ENCODE measurements at places on chromosomes 16 and 17.

DNA sequence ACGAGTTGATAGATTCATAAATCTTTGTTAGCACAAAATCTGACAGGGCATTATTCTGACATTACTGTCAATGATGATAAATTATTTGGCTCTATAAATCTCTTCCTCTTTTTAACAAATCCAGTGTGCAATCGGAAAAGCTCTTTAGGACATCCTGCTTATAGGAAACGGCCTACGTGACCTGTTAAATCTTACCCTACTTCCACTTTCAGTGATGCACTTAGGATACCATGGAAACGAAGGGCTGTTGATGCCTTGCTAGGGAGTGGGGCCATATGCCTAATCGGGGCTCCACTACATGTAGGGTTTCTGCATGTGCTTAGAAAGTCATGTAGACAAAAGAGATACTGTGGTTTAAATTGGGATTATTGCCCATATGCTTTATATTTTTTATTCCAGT lies 27.2 kb downstream of the ZNF594 start:
- peak; percentile 10 for DNase-seq

GRCh38 chr16:81586417-81586816 lies 141.8 kb downstream of the CMIP start:
- DNase-seq = no peak

DNA sequence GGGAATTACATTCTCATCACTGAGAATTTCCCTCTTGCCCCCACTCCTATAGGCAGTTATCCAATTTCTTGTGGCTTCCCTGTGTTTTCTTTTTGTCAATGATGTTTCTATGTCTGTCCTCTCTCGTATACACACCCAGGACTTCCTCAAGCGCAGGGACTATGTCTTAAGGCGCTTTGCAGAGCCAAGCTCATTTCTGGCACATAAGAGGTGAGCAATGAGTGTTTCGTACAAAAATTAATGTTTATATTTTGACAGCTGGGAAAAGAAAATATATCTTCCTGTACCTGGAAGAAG lies 947 bp downstream of the DDX42 start:
- DNase-seq = peak; percentile 19

GRCh38 chr16:55370762-55371482 lies 46.9 kb downstream of the IRX6 start:
- DNase-seq = peak; percentile 72

GRCh38 chr16:50151322-50151721 lies 1.8 kb upstream of the TENT4B start:
- no peak for DNase-seq

GRCh38 chr16:1691276-1691675 lies 13.2 kb downstream of the JPT2 start:
- DNase-seq = no peak

GRCh38 chr17:39687101-39687545 lies 734 bp downstream of the PGAP3 start:
- no peak for DNase-seq

DNA sequence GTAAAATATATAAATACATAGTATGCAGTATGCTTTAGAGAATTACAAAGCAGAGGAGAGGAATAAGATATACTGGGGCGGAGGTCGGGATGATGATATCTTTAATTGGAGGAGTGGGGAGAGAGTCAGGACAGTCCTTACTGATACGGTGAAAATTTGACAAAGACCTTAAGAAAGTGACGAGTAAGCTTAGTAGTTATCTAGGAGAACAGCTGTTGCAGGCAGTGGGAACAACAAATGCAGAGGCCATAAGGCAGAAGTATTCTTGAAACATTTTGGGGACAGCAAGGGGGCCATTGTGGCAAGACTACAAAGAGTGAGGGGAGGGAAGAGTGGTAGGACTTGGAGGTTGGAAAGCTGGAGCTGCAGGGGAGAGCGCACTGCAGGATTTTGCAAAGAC lies 22.3 kb upstream of the CDC6 start:
- no peak for DNase-seq

DNA sequence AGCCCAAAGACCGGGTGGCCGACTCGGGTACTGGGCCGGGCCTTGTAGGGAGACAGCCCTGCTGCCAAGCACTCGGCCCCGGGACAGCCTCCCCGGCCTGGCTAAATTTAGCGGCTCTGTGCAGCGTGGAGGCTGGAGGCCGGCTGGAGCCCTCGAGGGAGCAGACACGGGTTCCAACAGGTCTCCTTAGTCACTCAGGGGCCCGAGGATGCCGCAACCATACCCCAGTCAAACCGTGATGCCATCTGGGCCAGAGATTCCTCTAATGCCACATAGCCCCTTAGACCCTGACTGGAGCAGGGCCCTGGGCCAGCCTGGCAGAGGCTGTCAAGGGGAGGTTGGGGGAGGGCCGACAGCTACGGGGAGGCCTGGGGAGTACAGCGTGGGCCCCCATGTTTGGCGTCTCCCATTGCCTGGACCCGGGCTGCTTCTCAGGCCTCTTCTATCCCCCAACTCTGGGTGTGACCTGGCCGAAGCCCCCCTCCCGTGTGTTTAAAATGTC lies 2.9 kb upstream of the P2RX1 start:
- DNase-seq = no peak

DNA sequence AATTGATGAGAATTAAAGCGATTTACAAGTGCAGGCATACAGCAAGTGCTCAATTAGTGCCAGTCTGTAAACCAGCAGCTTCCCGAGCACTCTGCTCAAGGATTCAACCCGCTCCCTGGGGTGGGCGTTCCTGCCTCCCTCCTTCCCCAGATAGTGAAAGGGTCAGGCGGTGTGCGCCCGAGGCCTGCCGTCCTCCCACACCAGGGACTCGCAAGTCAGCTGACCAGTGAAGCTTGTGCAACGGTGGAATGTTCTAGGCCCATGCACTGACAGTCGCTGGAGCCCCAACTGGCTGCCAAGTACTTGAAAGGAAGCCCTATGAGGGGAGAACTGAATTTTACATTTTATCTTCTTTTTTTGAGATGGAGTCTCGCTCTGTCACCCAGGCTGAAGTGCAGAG lies 53.5 kb upstream of the PABPN1L start:
- DNase-seq = no peak

- no peak for DNase-seq
Measured at GRCh38 chr17:30211371-30211770, 24.1 kb downstream of the SLC6A4 start.

DNA sequence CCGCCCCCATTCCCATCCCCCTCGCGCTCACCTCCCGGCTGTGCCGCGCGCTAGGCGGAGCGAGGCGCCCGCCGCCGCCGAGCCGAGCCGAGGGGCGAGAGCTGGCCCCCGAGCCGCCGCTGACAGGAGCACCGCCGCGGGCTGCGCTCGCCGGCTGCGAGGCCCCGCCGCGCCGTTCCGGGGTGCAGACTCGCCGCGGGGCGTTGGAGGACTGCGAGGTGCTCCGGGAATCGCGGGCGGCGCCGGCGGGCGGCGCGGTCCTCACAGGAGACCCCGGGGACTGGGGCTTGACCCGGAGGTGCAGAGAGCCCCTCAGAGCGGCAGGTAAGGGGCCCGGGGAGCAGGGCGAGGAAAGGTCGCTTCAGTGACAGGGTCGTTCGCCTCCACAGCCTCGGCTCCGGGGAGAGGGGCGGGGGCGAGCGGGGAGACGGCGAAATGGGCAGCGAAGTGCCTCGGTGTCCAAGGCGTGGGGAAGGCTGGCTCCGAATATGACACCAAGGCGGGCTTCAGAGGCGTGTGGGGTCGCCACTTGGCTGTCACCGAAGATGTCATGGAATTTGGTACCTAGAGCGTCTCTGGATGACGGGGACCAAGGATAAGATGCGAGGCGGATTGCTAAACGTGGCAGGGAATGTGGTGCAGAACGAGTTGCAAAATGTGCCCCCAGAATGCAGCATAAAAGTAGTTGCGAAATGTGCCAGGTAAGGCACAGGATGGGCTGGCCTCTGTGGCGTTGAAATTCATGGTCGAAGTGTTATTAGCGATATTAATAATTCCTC lies 580 bp downstream of the TANC2 start:
- DNase-seq = no peak

Measured in pons (tissue), 1 donor.